ENCODE measurements at places on chromosomes 4 and X.

- DNase-seq, result no peak
Measured at GRCh38 chrX:150512461-150512901, 55.9 kb upstream of the MTM1 start.

DNA sequence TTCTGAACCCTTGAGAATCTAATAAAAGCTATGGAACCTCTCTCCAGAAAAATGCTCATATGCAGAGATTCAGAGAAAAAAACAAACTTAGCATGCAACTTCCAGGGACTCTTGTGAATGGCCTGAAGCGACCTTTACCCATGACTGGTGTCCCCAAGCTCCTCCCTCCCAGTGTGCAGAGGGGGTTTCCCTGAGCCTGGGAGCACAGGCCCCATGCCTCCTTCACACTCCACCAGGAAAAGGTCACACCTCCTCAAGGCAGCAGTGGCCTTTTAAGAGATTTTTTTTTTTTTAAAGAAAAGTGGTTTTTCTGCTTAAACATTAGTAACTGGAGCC, 13.3 kb upstream of the UBA6 start:
- DNase-seq, result no peak

DNA sequence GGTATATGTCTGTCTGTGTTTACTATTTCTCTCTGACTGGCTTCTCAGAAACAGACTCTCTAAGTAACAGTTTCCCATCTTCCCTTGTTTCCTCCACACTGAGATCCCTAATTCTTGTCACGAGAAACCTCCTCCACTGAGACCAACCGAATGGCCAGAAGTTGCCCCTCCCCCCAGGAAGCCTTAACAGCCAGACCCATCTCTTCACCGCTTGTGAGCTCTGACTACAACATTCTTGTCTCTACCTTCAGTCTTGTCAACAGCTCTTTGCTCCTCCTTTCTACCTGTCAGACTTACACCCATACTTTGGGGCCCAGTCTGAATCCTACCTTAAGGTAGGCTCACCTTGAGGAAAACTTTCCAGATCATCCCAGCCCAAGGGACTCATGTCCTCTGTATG, 90.8 kb downstream of the NHSL2 start:
- DNase-seq, result no peak

- DNase-seq, result no peak
Measured at GRCh38 chr4:47391256-47391655, 72.2 kb downstream of the COMMD8 start.

DNA sequence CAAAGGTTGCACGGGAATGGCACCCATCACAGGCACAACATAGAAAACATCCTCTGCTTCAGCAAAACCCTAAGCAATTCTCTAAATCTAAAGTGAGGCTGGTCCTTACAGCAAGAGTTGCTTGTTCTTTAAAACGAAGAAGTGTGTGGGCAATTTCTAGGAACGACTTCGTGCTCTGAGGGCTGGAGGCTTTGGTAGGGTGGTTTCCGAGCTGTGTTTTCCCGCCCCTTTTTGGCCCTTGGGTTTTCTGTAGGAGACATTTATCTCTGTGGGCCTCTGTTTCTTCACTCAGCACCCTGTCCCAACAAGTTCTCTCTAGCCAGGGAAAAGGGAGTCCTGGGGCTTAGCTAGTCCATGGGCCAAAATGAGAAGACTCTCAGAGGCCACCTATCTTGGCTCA, 84.2 kb downstream of the SLC2A9 start:
- DNase-seq, result no peak

DNA sequence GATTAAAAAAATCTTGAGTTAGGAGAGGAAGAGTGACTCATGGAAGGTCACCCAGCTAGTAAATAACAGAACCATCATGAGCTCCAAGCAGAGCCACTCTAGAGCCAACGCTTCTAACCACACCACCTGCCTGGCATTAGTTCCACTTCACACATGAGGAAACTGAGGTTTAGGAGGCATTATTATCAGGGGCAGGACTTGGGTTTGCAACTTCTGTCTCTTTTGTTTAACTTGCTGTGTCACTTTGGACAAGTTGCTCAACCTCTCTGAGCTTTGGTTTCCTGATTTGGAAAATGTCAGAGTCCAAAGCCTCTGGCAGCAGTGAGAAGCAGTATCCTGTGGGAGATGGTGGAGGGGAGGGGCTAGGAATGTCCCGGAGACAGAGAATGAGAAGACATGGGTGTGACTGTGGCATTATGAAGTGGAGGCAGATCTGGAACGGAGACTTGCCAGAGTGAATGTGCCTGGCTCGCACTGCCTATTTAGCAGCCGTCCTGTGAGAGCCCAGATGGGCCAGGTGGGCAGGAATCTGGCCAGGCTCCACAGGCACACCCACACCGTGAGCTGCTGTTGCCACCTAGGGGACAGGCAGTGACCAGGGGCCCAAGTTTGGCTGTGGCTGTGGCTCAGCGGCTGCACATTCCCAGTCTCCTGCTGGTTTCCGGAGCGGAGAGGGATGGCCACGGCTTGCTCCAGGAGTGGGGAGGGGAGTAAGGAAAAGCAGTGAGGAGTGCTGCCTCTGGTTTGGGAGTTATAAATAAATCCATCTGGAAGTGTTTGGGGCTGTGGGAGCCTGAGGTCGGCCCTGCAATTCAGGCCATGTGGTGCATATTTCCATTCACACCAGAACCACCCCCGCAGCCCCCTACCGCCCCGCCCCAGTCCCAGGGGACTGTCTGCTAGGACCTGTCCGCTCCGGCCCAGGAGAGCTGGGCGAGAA, 93.4 kb downstream of the NHSL2 start:
- DNase-seq, result peak; percentile 50

- no peak for DNase-seq
Measured at GRCh38 chrX:72240976-72241375, 2.1 kb upstream of the ERCC6L start.

- DNase-seq, result no peak
Measured at GRCh38 chr4:185809533-185810071, 2.4 kb downstream of the SORBS2 start.

GRCh38 chr4:135770505-135770904, 1568.9 kb upstream of the PABPC4L start:
- no peak for DNase-seq

Data from Right ventricle myocardium inferior (tissue), 1 donor.